ENCODE measurements at places on chromosomes 4 and X.

- no peak for DNase-seq
Measured at GRCh38 chrX:104270916-104271512, 16.3 kb upstream of the ESX1 start.

GRCh38 chrX:45900766-45901615 is 644.2 kb downstream of the ZNF674 start:
- DNase-seq: no peak

GRCh38 chr4:70808151-70808550 is 31.5 kb downstream of the GRSF1 start:
- no peak for DNase-seq

- no peak for DNase-seq
Measured at GRCh38 chrX:150363561-150364346, 637 bp downstream of the MAMLD1 start.

DNA sequence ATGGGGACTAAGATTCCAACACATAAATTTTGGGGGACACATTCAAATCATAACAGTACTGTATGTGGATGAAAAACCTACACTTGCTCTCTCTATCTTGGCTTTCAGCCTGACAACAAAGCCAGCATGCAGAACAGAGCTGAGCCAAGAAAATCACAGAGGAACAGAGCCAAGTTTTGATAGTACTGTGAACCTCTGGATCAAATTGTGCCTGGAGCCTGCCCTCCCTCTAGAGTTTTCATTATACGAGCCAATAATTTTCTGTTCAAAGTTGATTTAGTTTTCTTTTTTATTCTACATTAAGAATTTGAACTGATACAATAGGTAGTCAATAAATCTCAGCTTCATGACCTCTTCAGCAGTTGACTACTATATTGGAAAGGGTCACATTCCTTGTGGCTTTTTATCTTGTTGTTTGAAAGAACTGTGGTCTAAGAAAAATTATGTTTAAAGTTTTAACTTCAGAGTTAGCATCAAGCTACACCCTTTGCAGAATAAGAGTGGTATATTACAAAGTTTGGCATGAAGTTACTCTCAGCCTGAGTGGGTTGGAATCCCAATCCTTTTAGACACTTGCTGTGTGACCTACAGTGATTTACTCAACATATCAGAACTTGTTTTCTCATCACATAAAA is 31.1 kb downstream of the GRID2 start:
- DNase-seq: no peak

- no peak for DNase-seq
Measured at GRCh38 chr4:152531479-152531878, 4.4 kb downstream of the FBXW7 start.

- no peak for DNase-seq
Measured at GRCh38 chr4:120857312-120857711, 65.2 kb downstream of the PRDM5 start.

DNA sequence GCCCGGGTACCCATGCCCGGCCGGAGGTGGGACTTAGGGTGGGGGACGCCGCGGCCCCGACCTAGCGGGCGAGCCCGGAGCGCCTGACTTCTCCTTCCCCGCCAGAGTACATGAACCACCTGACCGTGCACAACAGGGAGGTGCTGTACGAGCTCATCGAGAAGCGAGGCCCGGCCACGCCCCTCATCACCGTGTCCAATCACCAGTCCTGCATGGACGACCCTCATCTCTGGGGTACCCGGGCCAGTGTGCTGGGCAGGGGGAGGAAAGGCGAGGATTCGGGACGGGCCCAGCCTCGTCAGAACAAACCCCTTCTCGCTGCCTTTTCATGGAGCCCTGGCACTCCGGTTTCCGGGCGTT is 622 bp downstream of the TAFAZZIN start:
- DNase-seq: peak; percentile 60

DNA sequence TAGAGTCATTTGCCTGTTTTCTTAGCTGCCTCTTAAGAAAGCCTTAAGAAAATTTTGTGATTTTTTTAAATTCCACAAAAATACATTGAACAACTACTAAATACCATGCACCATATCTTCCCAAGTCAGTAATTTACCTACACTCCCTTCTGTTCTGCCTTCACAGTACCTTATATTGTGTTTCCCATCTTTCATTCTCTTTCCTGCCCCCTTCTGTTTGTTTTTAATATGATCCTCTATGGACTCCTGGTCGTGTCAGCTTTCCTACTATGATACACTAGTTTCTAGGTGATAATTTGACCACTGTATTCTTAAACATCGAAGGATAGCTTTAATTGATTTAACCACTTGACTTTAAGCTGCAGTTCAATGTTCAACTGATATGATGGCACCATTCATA is 297.7 kb upstream of the HAND2 start:
- no peak for DNase-seq
